Activated T-helper 9 cell treated with anti-CD3 and anti-CD28 coated beads, Interleukin-2, amount 50 U/mL, for 16 hours (primary cell): ENCODE measurements at places on chromosomes 6 and 20.

GRCh38 chr6:5287966-5288297, 26.6 kb downstream of the FARS2 start:
- no peak for DNase-seq

DNA sequence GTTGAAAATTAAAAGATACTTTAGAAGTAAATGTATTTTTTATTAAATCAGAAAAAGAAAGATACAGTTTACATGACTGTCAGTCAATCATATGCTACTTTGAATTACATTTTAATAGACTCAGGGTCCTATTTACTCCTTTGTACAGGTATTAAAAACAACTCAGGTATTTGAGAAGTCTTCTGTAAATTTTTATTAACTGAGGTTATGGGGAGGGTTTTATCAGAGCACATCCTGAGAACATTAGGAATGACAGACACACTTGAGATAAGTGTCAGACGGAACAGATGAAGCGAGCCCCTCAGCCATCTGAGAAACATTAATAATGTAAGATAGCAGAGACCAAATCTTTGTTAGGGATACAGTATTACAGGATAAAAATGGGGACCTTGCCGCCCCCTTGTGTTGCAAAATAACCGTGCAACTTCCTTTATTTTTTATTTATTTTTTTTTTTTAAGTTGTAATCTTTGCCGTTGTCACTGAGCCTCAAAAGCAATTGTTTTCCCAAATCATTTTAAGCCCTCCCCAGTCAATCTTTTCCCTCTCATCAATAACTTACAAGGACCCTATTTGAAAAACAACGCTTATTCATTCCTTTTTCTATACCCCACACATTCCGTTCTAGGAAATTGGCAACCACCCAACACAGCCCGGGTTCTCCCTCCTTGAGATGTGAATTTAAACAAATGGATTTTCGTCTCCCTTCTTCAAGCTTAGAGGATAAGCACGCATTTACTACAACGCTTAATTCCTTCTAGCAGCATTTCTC, 126.7 kb downstream of the BCAS1 start:
- no peak for DNase-seq

GRCh38 chr6:5085648-5086293, 630 bp downstream of the PPP1R3G start:
- DNase-seq = no peak

DNA sequence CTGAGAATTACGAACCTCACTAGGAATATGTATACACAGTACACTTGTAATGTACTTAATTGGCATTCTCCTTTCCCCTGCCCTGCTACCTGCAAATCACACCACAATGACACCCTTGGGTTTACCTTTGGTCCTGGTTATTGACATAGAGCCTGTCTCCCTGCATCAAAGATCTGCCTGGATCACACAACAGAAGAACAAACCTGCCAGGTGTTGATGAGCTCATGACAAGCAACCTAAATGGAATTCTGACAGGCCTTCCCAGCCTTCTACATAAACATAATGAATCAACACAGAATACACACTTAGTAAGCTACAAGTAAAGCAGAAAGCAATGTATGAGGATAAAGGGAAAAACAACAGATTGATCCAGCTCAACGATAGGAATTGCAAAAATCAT, 95.6 kb downstream of the HDGFL1 start:
- DNase-seq = no peak

GRCh38 chr20:16864963-16865362, 116.8 kb downstream of the OTOR start:
- no peak for DNase-seq

DNA sequence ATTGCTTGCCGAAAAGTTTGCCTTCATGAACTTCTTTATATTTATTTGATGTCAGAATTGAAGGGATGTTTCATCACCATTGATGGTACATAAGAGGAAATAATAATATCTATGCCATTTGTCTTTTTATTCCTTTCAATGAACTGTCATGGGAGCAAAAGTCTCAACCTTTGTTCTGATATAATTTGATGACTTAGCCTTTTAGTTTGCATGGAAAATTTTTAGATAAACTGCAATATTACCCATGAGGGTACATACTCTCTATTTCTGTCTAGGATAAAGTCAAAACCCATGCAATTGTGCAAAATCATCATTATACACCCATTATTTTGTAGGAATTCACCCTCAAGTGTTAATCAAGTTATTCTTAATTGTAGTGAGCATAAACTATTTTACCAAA, 15.9 kb downstream of the TBXT start:
- DNase-seq = no peak

- DNase-seq = no peak
Observed at GRCh38 chr20:40997116-40997515, 31.5 kb upstream of the TOP1 start.

DNA sequence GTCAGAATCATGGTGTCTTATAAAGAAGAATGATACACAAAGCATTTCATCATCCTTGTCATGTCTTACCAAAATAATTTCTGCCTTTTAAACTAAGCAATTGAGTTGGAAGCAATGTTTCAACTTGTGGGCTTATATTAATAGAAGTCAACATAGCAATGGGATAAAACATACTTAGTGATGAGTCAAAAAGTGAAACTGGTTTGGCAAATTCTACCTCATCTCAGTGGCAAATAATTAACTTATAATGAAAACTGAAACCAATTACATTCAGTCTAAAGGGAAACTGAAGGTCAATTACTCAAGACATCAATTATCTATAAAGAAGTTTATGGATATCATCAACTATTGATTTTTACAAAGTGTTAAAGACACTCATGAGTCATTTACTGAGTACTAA, 463.8 kb downstream of the BMP2 start:
- no peak for DNase-seq

- DNase-seq = no peak
Observed at GRCh38 chr6:156183678-156184077, 593.5 kb upstream of the ARID1B start.
